ENCODE measurements at places on chromosomes 3 and 15.

DNA sequence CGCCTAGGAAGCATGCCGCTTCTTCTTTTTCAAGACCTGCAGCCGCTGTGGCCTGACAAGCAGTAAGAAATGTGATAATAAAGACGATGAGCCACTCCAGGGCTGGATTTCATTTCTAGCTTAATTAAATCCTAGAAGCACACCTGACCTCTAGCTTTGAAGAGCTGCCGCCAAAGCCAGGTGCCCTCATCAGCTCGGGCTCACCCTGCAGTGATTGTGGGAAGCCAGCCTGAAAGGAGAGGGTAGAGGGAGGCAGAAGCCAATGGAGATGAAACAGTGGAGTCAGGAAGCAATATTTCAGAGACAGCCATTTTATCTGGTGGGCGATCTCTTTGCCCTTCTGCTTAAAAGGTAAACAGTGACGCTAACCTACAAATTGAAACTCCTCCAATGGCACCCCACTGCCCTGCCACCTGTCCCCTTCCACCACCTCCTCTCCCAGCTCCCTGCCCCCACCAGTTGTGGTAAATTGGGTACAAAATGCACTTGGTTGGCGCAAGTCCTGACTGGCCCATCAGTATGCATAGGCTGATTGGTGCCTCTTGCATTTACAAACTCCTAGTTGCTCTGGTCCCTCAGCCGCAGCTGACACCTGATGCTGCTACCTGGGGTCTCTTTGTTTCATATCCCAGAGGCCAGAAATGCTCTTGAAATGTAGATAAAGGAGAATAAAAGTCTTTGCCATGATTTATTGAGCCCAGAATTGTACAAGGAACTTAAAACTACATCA is 385.3 kb downstream of the PDCD6IP start:
- no peak for DNase-seq

GRCh38 chr15:48632651-48633050 is 12.9 kb downstream of the FBN1 start:
- no peak for DNase-seq

DNA sequence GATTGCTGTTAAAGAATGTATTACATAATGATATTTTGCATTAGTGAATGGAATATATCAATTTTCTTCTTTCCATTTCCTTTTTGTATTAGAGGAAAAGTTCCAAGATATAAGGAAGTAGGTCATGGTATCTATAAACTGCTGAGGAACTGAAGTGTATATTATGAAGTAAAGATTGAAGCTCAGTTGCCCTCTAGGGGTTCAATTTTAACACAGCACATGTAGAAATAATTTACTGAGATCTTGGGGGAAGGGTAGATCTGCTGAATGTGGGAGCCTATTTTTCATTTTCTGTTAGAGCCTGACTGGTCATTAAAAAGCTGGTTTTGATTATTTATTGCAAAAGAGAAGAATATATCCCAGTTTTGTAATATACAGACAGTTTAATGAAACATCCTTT is 45.2 kb downstream of the CMC1 start:
- DNase-seq = peak; percentile 75

GRCh38 chr15:75647370-75648155 is at the start of gene SNX33:
Gene SNX33, plus strand, starts transcription at chr15:75647912. Its CDS starts 1,191 bp downstream, at chr15:75649103.
- DNase-seq = peak; percentile 47

DNA sequence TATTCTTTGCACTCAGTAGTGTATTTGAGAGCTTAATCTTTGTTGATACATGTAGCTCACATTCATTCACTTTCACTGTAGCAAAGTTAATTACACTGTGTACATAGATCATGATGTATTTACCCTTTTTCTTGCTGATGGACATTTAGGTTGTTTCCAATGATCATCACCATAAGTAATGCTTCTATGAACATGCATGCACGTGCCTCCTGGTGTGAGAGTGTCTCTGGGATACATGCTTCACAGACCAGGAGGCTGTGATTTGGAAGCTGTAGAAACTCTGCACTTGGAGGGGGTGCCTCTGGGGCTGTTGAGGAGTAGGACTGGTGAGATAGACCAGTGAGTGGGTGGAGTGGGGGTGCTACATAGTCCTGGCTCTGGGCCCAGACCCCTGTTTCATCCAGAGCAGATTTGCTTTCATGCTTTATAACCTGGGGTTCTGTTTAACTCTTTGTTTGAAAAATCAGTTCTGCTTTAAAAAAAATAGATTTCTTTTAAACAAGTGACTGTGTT is 18.2 kb upstream of the SMAD3 start:
- DNase-seq = no peak

DNA sequence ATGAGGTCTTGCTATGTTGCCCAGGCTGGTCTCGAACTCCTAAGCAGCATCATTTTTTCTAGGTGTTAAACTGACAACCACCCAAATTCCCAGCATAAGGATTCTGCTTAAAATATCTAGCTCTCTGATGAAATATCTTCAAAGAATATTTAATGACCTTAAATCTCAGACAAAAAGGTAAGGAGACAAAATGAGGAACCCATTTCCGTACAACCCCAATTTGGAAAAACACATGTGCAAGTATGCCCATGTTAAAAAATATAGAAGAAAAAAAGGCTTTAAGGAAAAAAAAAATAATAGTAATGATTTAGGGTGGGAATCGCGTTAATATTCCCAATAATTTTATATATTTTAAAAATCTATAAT is 1.4 kb upstream of the SACM1L start:
- no peak for DNase-seq

- no peak for DNase-seq
These were observed 990.5 kb downstream of the OTOL1 start for GRCh38 chr3:162487138-162487537.

- DNase-seq = no peak
These were observed 170.8 kb downstream of the PEX5L start for GRCh38 chr3:179865861-179866505.

- no peak for DNase-seq
These were observed 103.4 kb downstream of the SNRPN start for GRCh38 chr15:25058080-25058785.

DNA sequence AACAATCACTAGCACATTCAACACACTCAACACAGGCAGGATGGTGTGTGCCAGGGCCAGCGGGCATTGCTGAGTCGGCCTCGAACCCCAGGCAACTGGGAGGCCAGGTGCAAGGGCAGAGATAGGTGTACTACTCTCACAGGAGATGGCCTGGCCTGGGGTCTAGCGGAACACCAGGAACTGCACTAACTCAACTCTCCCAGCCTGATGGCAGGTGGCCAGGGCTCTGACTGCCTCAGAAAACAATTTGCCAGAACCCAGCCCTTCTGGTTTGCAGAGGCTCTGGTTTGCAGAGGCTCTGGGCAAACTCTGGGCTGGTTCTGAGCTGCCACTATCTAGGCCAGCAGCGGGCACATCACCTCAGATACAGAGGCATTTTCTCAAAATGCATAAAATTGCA is 229.2 kb upstream of the CHRNA7 start:
- DNase-seq = no peak

DNA sequence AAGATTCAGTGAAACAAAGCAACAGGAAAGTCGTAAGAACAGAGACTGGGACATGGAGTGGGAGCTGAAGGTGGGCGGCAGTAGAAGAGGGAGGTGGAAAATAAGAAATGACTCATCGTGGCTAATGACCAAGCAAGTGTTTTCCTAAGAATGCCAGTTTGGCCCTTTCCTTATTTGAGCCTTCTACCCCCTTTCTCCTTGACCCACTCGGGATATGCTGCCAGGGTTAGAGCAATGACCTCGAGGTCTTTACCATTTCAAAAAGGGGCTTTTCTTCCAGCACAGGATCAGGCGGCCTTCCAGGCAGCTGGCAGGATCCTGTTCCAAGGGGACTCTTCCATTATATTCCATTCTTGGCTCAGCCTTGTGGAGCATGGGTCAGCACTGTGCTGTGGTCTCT is 241.1 kb downstream of the RYR3 start:
- DNase-seq = no peak

GRCh38 chr3:39569095-39569494 is 101.6 kb downstream of the MOBP start:
- DNase-seq = no peak

GRCh38 chr3:82329300-82329699 is 567.9 kb upstream of the GBE1 start:
- no peak for DNase-seq

- DNase-seq = no peak
These were observed 209.3 kb upstream of the UMPS start for GRCh38 chr3:124520970-124521369.

- no peak for DNase-seq
These were observed 737 bp downstream of the DNAJA4 start for GRCh38 chr15:78265137-78265460.

DNA sequence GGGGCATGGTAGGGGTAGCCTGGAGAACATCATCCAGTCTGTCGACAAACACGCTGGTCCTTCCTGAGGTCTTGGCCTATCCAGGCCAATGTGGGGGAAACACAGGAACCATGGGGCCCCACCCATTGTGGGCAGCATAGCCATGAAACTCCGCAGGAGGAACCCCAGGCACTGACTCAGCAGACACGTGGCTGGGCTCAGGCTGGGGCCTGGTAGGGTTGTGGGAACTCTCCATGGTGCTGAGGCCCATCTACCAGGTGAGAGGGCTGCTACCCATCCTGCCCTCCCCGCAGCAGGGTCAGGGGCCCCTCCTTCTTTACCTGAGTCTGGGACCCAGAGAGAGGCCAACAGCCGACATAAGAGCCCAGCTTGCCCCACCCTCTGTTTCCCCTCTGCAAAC is 22.6 kb upstream of the CACNA2D2 start:
- peak; percentile 88 for DNase-seq

GRCh38 chr3:95595416-95596075 is 1218.8 kb upstream of the EPHA6 start:
- no peak for DNase-seq

DNA sequence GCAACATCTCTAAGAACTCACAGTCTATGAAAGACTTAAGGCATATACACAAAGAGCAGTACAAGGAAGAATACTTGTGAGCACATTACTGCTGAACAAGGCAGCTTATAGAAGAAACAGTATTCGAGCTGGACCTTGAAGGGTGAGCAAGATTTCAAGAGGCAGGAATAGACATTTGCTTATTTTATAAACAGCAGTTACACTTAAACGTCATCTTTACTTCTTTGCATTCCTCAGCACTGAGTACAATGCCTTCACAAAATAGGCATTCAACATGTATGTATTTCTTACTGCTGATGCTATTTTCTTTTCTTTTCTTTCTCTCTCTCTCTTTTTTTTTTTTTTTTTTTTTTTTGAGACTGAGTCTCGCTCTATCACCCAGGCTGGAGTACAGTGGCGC is 205.8 kb downstream of the ZIC4 start:
- DNase-seq = no peak

DNA sequence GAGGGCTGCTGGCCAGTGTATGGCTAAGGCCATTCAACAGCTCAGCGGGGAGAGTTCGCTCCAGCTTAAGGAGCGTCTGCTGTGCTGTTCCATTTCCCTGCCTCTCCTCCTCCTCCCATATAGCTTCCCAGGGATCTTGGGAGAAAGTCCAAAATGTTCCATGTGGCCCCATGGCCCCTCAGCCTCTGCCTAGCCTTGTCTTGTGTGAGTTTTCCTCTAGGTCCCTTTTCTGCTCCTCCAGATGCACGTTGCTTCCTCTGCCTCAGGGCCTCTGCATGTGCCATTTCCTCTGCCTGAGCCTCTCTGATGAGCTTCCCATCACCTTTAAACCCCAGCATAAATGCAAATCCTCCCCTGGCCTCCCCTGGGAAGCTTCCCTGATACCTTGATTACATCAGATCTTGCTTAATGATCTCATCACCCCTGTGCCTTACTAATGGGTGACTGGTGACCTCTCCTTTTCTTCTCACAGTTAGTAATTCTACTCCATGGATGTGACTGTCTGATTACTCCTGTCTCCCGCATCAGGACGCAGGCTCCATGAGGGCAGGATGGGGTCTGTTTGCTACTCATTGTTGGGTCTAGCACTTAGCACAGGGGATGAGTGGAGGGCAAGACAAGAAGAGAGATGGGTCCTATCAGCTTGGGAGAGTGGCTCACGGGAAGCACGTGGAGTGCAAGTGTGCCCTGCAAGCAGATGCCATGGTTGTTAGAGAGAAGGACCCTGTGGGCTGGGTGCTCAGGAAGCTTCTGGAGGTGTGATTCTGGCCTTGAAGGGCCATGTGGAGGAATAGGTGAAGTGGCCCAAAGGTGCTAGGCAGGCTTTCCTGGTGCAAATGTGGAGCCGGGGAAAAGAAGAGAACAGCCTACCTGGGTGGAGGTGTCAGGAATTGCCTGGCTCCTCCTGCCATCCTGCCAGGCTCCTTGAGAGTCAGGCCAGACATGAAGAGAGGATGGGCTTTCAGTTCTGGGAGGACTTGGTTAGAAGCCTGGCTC is 23.8 kb downstream of the ITGA11 start:
- no peak for DNase-seq

Measured in MV-4-11 (cell line).